ENCODE measurements at places on chromosomes 2 and 18.

GRCh38 chr2:174338147-174338605 lies 3.4 kb downstream of the SP9 start:
- no peak for DNase-seq

GRCh38 chr18:9655232-9655767 lies 40.9 kb upstream of the PPP4R1 start:
- no peak for DNase-seq

DNA sequence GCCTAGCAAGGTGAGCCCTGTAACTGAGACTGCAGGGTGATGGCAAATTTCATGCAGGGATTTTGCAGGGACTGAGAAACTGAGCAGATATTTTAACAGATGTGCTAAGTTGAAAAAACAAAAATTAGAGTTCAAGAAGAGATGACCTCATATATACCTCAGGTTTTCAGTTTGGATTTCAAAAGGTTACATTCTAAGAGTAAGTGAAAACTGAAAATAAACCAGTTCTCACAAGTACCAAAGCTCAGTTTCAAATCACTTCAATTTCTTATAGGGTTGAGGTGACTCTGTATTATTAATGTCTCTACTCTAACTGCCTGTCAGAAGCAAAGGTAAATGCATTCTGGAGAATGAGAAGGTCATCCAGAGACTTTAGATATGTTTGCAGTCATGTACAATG lies 237.4 kb upstream of the VRK2 start:
- no peak for DNase-seq

DNA sequence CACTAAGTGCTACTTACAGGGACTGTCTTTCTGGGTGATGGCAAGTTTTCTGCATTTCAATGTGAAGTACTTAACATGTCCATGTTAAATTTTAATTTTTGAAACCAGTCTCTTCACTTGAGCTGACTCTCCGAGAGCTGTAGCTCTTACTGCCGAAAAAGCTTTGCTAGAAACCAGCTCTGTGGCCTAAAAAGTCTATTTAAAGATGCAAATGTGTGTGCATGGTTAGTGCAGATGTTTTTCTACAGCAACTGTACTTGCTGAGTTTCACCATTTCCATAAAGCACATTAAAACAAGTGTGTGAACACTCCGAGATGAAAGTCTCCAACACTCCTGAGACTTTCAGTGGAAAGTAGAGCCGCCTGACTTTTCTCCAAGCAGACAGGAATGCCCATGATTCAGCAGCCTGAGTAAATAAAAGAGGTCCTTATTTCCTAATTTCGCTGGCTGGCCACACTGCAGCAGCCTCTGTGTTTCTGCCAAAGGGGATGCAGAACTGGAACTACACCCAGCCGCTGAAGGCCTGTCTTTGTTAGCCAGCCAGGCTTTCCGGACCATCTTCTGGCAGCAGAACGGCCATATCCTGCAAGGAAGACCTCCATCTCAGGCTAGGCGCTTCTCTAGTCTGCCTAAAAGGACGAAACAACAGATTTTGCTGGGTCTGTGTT lies 121.2 kb downstream of the ZNF521 start:
- DNase-seq = no peak

GRCh38 chr2:152383702-152384101 lies 48.7 kb downstream of the FMNL2 start:
- DNase-seq = no peak

- no peak for DNase-seq
These were observed 512.7 kb downstream of the CMPK2 start for GRCh38 chr2:6352906-6353515.

DNA sequence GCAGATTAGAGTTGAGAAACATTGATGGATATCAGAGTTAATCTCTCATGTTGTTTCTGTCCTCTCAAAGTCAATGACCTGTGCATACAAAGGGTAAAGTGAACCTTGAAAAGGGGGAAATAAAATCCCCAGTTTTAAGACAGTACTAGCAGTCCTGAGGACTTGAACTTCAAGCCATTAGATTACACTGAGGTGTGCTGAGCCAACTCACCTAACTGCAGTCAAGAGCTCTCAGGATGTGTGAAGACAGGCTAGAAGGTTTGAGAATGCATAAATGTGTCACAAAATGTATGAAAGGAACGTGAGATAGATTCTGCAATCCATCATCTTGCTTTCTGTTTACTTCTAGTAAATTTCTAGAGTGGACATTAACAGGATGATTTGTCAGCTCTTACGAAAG lies 35.5 kb downstream of the DOCK10 start:
- DNase-seq = no peak

- no peak for DNase-seq
These were observed 4.8 kb upstream of the FTCDNL1 start for GRCh38 chr2:199855812-199856211.

DNA sequence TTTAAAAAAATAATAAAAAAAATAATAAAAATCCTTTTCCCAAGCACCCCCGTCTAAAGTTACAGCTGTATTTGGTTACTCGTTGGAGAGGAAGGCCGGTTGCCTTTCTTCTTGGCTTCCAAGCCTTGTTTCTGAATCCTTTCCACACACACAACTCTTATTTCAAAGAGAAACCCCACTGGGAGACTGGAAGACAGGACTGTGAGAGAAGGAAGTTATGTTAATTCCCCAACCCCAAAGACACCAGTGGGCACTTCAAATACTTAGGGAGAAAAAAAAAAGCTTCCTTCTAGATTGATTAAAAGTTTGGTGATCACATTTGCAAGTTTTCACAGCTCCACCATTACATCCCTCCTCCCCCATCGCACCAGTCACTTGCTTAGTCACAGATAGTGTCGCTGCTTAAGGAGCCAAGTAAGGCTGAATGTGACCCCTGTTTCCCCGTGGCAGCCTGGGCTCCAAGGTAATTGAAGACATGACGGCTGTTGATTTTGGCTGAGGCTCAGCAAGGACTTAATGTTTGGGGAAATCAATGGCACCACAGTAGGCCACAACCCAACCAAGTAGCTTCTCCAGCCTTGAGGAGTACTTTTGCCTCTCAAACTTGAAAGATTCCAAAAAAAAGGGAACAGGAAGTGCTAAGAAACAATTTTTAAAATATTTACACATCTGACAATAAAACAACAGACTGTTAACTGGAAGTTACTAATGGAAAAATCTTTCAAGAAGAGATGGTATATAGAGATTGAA lies 40.8 kb upstream of the FRZB start:
- DNase-seq = no peak

- no peak for DNase-seq
These were observed at the start of gene RAX for GRCh38 chr18:59272891-59273758. TSS of gene RAX (minus strand) at chr18:59273454. CDS start at chr18:59273206, 248 bp downstream.

DNA sequence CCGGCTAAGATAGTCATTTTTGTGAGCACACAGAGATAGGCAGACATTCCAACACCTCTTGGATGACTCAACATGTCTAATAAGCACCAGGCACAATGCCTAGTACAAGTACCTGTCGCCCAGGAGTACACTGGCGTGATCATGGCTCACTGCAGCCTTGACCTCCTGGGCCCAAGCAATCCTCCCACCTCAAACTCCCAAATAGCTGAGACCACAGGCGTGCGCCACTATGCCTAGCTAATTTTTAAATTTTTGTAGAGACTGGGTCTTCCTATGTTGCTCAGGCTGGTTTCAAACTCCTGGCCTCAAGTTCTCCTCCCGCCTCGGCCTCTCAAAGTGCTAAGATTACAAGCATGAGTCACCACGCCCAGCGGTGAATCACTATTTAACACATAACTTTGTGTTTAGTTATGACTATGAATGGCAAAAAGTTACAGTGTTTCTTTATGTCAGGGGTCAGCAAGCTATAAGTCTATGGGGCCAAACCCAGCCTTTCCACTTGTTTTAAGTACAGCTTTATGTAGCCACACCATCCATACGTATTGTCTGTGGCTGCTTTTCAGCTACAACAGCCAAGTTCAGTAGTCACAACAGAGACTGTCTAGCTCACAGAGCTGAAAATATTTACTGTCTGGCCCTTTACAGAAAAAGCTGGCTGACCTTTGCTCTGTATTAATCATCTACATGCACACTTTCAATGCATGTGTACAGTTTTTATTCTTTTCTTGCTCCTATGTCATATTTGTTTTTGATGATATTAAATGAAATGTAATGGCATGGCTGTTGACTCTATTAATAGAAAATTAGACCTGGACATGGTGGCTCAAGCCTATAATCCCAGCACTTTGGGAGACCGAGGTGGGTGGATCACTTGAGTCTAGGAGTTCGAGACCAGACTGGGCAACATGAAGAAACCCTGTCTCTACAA lies 18.7 kb downstream of the ORC2 start:
- DNase-seq = peak; percentile 21

DNA sequence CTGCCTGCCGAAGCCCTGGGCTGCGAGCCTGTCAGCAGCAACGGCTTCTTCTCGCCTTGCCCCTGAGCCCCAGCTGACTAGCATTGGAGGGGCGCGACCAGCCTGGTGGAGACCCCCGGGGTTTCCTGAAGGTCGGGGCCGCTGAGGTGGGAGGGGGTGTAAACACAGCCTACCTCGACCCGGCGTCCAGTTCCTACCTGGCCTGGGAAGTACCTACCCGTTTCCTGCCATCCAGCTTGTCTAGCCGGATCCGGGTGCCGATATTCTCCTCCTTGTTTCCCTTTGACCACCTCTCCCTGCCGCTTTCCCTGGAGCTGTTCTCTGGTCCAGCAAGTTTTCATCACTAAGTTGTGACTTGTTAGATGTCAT lies 511 bp downstream of the MOB4 start:
- no peak for DNase-seq

DNA sequence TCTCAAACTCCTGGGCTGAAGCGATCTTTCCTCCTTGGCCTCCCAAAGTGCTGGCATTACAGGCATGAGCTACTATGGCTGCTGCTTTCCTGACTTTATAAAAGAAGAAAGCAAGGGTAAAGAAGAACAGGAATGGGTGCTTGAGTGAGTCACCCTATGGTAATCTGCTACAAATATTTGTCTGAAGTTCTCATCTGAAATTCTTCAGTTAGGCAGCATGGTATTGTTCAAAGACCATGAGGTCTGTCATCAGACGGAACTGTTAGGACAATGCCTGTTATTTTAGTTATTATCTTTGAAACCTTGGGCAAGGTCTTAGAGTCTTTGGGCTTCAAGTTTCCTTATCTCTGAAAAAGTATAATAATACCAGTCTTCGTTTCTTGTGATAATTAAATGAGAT lies 695.8 kb downstream of the RNF144A start:
- DNase-seq = no peak

DNA sequence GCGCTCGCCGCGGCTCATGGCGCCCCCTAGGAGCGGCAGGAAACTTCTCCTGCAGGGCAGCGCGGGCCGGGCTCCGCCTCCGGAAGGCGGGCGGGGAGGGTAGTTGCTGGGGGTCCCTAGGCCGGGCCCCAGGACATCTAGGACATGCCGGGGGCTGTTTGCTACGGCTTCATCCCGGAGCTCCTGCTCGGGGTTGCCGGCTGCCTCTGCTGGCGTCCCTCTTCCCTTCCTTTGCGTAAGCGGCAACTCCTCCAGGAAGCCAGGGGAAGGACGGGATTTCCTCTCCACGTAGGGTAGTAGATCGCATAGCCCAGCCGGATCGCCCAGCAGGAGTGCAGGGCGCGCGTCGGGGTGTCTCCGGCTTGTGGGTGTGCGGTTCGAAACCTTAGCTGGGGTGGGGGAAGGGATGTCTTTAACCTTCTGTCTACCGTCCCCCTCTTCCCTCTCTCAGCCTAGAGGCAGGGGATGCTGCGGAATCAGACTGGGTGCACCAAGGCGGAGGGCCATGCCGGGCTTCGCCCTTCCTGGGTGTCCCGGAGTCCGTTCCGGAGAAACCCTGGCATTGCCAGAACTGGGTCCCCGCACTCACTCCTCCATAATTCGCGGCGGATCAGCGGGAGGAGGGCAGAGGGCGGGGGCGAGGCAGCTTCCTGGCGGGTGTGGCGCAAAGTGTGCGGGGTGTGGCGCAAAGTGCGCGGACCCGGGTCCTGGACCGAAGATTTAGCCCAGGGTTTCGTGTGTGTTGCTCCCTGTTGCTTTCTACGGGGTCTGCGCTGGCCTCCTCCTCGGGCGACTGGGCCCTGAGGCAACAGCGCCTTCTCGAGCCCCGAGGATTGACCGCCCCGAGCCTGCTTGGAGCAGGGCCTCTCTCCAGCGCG lies 12.2 kb upstream of the SKOR2 start:
- no peak for DNase-seq

DNA sequence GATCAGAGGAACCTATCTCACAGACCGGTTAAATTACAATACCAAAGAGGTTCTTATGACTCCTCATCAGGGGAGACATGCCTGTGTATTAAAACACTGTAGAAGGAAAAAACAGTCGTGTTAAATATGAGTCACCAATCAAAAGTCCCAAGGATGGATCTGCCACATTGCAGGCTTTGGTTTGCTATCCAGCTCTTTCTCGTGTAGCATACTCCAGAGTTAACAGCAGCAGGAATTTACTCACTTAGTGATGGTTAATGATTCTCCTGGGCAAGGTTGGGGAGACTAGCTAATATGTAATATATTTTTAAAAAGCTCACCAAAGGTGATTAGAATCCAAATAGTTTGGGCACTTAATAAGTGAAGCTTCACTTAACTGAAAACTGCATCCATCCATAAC lies 109.7 kb downstream of the MBD5 start:
- DNase-seq = no peak

GRCh38 chr18:75384144-75384543 lies 43.4 kb downstream of the SMIM21 start:
- no peak for DNase-seq

DNA sequence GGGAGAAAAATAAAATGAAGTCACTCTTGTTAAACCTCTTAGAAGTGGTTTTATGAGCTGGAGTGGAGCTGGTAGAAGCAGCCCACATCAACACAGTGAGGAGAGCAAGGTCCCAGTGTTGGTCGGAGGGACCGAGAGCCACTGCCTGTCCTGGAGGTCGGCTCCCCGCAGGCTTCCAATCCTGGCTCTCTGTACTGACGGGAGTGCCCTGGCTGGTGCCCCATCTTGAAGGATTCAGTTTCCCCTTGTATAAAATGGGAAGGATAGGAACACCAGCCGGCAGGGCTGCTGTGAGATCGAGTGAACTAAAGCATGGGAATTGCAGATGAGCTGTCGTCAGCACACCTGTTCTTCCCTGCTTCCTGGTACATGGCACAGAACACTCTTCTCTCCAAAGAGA lies 104.3 kb upstream of the ID2 start:
- no peak for DNase-seq

- DNase-seq = no peak
These were observed 88.5 kb upstream of the COL5A2 start for GRCh38 chr2:189267925-189268579.

GRCh38 chr18:73626859-73627258 lies 520.8 kb downstream of the FBXO15 start:
- DNase-seq = no peak

- DNase-seq = no peak
These were observed 22.3 kb downstream of the KLF7 start for GRCh38 chr2:207143215-207144172.

GRCh38 chr2:182144041-182144775 lies 158.6 kb downstream of the PPP1R1C start:
- no peak for DNase-seq

GRCh38 chr2:60553495-60554073 lies at the start of gene BCL11A:
TSS of gene BCL11A (minus strand) at chr2:60553654. CDS start at chr2:60553270, 384 bp downstream.
- no peak for DNase-seq

DNA sequence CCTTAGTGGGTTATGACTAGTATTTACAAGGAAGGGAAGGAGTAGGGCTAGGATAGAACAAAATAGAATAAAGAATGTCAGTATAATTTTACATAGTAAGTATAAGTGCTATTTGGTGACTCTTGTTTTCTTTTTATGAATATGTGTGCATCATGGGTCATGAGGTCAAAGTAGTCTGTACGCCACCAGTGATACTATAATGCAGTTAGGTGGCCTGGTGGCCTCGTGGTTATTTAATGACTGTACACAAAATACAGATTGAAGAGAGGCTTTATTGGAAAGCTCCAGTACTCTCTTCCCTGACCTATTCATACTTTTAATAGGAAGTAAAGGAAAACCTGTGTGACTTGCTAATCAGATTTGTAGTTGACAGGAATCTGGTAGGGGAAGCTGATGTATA lies 27.3 kb downstream of the CAB39 start:
- no peak for DNase-seq

GRCh38 chr2:105344704-105345345 lies 7.5 kb downstream of the C2orf49 start:
- no peak for DNase-seq
